ENCODE measurements at places on chromosomes 1 and 21.

DNA sequence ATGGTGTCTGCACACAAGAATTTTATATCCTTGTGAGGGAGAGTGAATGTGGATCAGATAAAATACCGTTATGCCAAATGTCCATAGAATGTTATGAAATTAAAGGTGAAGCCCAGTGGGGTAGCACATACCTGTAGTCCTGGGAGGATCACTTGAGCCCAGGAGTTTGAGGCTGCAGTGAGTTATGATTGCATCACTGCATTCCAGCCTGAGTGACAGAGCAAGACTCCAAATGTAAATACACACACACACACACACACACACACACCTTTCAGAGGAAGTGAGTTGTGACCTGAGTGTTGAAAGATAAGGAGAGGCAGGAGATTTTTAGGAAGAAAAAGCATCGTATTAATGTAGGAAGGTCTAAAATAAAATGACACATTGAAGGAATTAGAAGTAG is 28.1 kb upstream of the ZYG11A start:
- no peak for DNase-seq

DNA sequence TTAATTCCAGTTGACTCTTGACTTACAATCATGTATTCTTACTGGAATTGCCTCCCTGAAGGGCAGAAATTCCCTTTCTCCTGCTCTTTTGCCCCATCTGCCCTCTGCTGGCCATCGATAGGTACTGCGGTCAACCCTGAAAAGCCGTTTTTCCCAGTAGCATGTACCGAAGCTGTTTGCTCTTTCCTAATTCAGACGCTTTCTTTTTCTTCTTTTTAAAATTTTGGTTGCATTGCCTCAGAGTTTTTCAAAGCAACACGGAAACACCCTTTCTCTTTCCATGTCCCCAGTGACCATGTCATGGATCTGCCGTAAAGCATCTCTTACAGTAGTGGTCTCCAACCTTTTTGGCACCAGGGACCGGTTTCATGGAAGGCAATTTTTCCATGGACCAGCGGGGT is 164.2 kb upstream of the C1orf21 start:
- peak; percentile 50 for DNase-seq

DNA sequence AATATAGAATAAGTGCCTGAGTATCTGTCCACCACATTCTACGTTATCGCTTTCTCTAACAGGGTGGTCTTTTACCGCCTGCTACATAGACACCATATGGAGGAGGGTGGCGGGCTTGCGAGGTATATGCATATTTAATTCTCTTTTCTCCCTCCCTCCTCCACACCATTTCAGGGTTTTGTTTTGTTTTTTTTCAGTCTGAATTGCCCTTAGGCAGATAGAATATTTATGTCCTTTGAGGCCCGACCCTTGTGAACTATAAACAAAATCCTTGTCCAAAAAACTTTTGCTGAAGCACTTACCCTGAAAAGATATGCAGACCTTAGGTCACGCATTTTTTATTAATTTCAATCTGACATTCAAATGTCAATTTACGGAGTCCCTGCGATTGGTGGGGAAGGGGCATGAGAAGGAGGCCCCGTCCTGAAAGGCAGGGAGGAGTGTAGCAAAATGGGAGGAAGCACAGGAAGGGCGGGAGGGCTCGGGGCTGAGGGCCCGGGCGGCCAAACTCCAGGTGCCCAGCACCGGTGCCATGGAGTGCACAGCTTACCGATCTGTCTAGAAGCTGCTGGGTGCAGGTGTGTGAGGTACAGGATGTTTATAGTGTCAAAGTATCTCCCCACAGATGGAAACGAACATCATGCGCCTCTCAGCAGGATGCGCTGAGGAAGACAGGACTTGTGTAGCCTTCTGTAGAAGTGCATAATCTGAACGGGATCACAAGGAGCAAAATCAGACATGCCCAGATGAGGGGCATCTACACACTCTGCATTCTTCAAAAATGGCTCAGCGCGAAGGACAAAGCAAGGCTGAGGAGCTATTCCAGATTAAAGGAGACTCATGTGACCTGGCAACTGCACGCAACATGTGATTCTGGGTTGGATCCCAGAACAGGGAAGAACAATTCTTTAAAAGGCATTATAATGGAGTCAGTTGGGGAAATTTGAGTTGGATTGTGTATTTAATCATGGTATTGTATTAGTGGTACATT is 68.8 kb upstream of the LYST start:
- no peak for DNase-seq

- no peak for DNase-seq
These were observed 12.0 kb downstream of the DHCR24 start for GRCh38 chr1:54875000-54875399.

- no peak for DNase-seq
These were observed 1765.9 kb downstream of the PLA2G4A start for GRCh38 chr1:188594542-188595235.

- DNase-seq = no peak
These were observed 471.3 kb downstream of the LMO4 start for GRCh38 chr1:87800006-87800405.

- DNase-seq = no peak
These were observed 915 bp downstream of the CDC20 start for GRCh38 chr1:43359696-43360095.

DNA sequence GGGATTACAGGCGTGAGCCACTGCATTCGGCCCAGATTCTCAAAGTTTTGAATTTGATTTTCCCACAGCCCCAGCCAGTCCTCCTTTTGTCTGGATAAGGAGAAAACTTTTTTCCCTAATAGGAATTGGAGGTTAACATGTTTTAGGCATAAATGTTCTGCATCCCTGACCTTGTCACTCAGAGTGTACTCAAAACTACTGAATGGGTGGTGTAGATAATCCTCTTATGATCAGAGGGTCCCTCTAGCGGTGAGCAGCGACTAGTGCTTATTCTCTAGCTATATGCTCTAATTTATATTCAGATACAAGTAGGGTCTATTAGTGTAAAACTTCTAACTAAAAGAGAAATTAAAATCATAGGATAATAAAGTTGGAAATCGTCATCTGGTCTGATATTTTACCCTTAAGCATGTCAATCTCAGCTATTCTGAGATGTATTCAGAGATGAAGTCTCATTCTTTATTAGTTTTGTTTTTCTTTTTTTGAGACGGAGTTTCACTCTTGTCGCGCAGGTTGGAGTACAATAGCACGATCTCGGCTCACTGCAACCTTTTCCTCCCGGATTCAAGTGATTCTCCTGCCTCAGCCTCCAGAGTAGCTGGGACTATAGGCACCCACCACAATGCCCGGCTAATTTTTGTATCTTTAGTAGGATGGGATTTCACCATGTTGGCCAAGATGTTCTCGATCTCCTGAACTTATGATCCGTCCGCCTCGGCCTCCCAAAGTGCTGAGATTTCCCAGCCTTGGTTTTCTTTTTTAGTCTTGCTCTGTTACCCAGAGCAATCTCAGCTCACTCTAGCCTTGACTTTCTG is 2.7 kb upstream of the PSMD4 start:
- peak; percentile 98 for DNase-seq

- no peak for DNase-seq
These were observed 193.9 kb upstream of the LMO4 start for GRCh38 chr1:87134625-87135328.

- DNase-seq = no peak
These were observed 14.5 kb upstream of the CTH start for GRCh38 chr1:70396607-70397006.

GRCh38 chr1:21188235-21188634 is 11.5 kb upstream of the EIF4G3 start:
- DNase-seq = no peak

DNA sequence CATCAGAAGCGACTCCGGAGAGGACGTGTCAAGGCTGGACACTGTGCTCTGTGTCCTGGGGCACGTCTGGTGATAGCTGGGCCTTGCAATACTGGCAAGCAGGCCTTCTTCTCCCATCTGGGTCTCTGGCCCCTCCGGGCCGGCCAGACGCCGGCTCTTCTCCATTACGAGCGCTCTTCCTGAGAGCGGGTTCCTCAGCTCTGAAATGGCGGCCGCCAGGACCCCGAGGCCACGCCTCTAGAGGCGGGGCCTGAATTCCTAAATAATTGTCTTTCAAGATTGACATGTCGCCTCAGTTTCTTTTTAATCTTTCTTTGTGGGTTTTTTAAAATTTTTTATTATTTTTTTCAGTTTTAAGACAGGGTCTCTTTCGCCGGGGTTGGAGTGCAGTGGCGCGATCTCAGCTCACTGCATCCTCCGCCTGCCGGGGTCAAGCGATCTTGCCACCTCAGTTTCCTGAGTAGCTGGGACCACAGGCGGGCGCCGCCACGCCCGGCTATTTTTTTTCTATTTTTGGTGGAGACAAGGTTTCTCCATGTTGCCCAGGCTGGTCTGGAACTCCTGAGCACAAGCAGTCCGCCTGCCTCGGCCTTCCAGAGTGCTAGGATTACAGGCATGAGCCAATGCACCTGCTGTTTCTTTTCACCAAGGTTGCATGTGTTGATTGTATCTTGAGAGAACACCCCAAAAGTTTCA is 9.2 kb downstream of the RNF2 start:
- no peak for DNase-seq

DNA sequence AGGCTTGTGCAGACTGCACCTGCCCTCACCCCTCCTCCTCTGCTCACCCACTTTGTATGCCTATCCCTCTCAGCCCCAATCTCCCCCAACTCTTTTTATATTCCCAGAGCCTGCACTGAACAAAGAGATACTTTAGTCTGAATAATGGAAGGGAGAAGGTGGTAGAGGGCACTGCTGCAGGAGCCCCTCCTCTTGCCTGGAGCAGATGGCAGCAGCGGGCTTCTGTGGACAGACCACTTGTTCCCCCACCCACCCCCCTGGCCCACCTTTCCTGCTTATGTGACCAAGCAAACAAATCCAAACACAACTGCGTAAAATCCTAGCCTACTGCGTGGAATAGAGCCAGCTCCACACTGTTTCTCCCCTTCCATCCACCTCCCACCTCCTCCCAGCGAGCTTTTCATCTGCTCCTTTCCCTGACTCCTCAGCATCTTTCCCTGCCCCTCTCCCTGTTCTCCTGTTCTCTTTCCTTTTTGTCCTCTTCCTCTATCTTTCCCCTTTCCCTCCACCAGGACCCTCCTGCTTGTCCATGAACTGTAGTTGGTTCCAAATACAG is 27.5 kb downstream of the RGS8 start:
- no peak for DNase-seq

GRCh38 chr1:150979092-150980056 is 2.7 kb upstream of the ANXA9 start:
- peak; percentile 90 for DNase-seq

DNA sequence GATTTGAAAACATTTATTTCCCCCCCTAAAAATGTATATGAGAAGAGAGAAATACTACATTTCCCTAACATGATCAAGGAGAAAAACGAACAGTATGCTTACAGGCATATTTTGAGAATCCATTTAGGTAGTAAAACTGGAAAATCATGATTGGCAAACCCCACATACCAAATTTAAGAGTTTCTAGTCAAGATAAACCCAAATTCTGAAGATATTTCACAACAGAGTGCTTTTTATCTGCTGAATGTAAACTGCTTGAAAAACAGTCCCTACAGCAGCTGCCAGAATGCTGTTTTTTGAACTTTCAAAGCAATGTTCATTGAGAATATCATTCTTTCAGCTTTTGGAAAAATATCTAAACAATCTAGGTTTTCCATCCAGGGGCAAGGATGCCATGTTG is 31.0 kb downstream of the ASH1L start:
- DNase-seq = no peak

DNA sequence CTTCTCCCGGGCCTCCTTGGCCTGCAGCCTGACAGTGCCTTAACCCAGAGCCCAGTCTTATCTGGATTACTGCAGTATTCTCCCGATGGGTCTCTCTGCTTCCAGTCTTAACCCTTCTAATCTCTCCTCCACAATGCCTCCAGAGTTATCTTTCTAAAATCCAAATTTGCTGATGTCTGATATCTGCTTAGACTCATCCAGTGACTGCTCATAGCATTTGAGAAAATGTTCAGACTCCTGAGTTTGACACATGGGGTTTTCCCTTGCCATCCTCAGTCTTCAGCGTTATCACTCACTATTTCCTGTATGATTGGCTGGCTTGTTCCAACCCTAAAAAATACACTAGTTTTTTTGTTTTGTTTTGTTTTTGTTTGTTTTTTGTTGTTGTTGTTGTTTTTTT is 102.0 kb downstream of the FMN2 start:
- no peak for DNase-seq

- DNase-seq = no peak
These were observed 68.3 kb downstream of the PRRX1 start for GRCh38 chr1:170732252-170732588.

DNA sequence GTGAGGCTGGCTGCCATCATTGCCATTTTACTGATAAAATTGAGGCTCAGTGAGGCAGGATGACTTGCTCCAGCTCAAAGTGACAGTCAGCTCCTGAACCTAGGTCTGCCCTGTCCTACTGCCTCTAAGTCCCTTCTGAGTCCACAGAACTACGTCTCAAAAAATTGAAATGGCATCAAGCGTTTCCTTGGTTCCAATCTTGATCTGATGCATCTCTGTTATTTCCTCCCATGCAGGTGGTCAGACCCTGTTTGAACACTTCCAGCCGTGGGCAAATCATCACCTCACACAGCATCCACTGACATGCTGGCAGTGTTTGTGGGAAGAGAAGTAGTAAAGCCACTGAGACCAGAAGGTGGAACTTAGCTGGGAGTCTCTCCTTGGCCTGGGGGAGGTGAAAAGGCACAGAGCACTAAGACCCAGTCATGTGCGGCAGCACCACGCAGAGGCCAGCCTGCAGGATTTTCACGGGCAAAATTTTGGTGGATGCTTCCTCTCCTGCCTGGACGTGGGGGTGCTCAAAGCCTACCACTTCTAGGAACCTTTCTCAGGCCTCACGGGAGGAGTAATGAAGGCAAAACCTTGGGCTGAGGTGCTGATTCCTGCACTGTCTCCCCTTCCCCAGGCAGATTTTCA is 7.8 kb upstream of the CPLANE2 start:
- no peak for DNase-seq

DNA sequence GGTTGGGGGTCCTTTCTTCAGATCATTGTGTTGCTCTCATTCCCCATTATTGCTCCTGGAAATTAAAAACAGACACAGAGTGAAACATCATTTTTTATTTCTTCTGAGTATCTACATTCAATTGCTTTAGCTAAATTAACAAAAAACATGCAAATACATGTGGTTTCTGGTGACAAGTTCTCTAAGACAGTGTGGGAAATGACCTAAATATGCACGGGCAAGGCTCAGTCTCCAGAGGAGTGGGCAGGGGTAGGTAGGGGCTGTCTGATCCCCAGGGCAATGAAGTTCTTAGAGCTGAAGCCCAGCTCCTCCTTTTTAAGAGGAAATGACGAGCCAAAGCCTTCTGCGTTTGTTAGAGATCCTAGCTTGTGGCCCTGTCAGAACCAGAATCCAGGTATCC is 4.5 kb downstream of the LEFTY2 start:
- DNase-seq = no peak

- DNase-seq = no peak
These were observed 608 bp downstream of the SNRNP40 start for GRCh38 chr1:31295874-31296485.

GRCh38 chr21:35484851-35485250 is 435.7 kb upstream of the RUNX1 start:
- DNase-seq = no peak

GRCh38 chr1:35288761-35289160 is 20.3 kb downstream of the ZMYM4 start:
- DNase-seq = no peak

- no peak for DNase-seq
These were observed 205.1 kb upstream of the EDN2 start for GRCh38 chr1:41689558-41689981.

DNA sequence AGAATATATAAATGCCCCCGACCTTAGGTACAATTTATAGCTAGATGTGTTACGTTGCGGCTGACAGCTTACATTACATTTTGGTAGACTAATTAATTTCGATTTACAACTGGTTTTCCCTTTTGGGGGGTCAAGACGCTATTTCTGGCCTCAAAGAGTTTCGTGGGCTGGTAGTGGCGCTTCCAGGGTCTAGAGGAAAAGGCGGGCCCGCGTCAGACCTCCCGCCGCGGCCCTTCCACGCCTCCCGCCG is 391 bp downstream of the IFT25 start:
- DNase-seq = no peak
